ENCODE measurements at places on chromosomes 4 and X.
A peak's percentile ranks its signal among the peaks of the same experiment; 100 is the strongest.

DNA sequence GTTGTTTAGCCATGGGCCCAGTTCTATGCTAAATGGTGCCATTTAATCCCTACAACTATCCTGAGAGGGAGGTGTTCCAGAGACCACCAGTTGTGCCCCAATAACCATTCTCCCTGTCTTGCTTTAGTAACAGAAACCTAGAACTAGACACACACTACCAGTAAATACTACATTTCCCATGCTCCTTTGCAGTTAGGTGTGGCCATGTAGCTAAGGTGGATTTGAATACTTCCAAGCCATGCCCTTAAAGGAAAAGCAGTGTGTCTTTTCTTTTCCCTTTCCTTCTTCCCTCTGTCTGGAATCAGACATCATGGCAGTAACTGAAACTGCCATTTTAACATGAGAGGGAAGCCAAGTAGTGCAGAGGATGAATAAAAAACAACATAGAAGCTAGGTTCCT is 90.9 kb upstream of the TMEM33 start:
- DNase-seq: no peak

DNA sequence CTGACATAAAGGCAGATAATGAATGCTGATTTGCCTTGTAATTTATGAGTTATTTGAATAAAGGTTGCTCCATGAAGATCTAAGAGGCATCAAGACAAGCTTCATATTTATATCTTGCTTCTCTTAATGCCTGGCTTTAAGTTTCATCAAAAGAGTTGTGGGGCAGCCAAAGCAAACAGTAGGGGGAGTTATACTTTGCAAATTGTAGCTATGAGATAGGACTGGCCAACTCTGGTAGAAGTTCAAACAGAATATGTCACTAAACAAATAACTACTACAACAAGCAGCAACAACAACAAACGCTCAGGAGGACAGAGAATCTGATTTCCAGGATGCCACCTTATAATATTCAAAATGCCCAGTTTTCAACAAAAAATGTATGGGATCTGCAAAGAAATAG is 69.1 kb upstream of the PLAC1 start:
- DNase-seq: no peak

GRCh38 chrX:118286066-118286762 is 59.7 kb upstream of the WDR44 start:
- no peak for DNase-seq

DNA sequence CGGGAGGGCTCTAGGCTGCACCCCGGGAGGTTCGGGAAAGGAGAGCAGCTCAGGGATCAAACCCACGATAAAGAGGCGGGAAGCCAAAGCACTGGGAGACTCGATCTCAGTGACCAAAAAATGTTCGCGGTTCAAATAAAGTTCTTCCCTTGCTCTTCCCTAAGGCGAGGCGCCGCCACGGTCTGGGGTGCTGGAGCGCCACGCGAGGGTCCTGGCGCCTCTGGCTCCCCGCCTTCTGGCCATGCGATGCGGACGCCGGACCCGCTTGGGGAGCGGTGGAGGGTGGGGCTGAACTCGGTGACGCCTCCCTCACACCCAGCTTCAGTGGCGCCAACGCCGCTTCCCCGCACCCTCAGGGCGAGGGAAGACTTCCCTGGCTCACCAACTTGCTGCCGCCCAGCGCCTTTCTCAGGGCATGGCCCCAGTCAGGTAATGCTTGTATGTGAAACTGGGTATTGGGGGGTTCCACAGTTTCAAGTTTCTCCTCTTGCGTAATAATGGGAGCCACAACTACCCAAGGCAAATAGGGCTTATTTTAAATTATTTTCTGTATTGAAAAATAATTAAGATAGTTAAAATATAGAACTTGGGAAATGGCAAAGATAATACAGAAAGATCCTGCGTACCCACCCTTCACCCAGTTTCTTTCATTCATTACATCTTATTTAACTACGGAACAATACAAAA is at the start of gene QRFPR:
Gene QRFPR (minus strand): TSS at position 243 of the 687 bp plus-strand sequence. CDS start 371 bp downstream, outside the sequence.
- no peak for DNase-seq

GRCh38 chrX:154444755-154445246 is 860 bp downstream of the FAM50A start:
- DNase-seq: no peak

- DNase-seq: no peak
These were observed 14.4 kb downstream of the SHROOM4 start for GRCh38 chrX:50799531-50799961.

DNA sequence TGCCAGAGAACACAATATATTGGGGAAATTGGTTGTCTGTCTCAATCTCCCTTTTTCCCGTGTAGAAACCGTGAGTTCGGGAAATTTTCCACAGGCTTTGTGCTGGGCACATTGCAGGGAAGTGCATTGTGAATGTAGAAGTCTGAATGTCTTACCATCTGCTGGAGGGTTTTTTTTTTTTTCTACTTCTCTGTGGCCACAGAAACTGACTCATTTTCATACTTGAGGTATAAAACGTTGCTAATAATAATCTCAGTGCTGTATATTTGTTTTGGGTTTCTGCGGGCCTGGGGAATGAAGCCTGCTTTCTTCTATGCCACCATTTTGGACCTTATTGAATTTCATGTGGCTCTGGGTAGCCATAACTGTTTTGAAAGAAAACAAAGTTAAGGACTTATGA is 1001.2 kb downstream of the STIM2 start:
- DNase-seq: no peak

DNA sequence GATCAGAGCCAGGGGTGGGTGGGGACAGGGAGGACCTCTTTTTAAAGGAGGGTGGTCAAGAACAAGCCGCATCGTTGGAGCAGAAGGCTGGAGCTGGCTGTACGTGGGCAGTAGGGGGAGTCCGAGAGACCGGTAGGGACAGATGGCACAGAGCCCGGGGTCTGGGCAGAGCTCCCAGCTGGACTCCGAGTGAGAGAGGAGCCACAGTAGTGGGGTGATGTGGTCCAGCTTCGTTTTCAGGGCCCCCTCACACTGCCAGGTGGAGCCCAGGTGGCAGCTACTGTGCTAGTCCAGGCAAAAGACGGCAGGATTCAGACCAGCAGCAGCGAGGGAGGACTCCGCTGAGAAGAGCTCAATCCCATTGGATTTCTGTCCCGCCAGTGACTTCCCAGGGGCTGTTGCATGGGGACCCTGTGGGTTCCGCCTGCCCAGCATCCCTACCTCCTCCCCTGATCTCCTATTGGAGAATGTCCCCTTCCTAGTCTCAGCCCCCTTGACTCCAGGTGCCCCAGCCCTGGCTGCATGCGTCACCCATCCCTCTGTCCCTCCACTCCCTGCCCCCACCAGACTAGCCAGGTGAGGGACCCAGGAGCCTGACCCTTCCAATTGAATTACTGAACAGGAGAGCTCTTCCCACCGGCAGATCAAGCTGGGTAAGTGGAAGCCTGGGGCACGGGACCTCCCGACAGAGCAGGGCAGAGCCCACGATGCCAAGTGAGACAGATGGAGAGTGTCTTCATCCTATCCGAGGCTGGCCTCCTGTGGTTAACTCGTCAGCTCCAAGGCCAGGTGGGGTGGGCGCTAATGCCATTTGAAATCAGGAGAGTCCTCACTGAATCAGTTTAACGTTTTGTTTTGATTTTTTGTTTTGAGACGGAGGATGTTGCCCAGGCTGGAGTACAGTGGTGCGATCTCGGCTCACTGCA is 2.9 kb downstream of the ARHGAP4 start:
- no peak for DNase-seq

DNA sequence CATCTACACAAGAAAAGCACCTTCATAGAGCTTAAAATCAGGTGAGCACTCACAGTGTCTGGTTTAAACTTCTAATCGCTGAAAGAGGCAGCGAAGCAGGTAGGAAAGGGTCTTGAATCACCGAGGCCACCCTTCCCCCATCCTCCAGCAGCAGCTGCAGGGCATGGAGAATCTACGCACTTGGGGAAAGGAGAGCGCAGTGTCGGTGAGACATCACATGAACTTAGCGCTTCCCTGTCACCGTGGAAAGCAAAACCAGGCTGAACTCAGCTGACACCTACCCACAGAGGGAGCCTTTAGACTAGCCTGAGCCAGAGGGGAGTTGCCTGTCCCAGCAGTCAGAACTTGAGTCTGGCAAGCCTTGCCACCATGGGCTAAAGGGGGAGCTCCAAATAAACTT is 197.2 kb upstream of the ZFP42 start:
- no peak for DNase-seq

DNA sequence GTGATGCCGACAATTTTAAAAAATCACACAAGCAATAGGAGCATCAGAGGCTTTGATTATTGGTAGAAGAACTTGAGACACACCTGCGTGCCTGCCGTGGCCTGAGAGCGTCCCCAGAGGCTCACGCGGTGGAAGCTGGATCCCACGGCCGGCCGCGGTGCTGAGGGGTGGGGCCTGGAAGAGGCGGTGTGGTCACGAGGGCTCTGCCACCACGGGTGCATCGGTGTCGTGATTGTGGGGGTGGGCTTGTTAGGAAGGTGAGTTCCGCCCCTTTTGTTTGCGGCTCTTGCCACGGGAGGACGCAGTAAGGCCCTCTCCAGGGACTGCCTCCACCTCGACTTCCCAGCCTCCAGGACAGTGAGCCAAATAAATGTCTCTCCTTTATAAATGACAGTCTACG is 77.2 kb upstream of the ADRA2C start:
- no peak for DNase-seq

DNA sequence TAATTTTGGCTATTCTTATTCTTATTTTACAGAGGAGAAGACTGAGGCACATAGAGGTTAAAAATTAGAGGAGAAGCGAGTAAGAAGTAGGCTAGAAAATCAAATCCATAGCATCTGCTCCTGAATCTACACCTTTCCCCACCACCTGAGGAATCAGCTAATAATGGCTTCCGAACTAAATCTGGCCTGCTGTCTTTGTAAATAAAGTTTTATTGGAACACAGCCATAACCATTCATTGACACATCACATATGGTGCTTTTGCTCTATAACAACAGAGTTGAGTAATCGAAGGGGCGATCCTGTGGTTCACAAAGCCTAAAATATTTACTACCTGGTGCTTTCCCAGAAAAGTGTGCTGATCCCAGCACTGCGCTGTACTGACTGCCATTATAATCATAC is 38.2 kb downstream of the F11 start:
- DNase-seq: no peak

- peak; percentile 10 for DNase-seq
These were observed 64.6 kb downstream of the COX7B2 start for GRCh38 chr4:46844325-46844917.

DNA sequence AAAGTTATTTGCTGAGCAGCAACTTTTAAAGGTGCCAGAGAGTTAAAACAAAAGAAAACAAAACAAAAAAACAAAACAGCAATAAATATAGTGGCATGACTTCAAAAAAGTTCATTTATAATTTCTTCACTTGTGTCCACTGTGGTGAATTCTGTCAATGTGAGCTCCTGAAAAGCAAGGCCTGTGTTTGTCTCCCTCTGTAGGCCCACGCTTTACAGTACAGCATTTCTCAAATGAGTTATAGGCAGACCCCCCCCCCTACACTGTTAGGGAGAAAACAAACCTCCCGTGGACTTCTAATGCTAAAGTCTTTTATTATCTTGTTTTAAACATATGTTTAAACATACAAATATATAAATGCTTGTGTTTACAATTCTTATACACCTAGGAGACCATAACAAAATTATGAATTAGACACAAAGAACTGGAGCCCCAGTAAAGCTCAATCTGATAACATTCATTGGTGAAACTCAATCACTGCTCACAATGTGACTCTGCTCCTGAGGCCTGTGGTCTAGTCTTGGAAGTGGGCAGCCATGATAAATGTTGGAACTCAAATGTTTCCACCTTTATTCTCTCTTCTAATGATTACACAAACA is 47.0 kb upstream of the SCOC start:
- peak; percentile 1 for DNase-seq

DNA sequence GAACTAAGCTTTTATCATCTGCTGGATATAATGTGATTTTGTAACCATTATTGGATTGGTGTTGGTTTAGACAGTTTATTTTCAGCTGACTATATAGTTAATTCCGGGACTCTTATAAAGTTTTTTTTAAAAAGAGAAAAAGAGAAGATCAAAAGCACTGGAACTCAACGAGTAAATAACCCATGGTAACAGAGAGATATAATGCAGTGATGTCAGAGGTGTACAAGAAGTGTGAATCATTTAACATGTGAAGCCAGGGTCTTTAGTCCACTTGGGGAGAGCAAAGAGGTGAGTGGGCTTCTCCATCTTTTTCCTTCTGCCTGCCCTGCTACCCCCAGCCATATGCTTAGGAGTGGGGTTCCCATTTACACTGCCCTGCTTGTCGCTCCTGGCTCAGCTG is 3.2 kb downstream of the TMEM165 start:
- DNase-seq: no peak

DNA sequence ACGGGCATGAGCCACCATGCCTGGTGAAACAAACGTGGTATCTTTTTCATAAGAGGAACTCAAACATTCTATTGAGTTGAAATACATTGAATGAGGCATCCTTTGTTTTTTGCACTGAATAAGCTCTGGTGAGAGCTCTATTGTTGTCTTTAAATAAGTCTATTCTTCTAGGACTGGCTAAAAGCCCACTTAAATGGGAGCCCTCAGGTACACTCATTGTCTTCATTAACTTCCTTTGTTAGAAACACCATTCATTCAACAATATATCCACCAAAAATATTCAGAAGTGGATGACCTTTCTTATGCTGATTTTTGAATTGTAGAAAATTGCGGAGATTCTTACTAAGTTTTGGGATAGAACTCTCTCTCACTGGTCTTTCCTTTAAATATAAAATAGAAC is 568.0 kb downstream of the IL1RAPL1 start:
- no peak for DNase-seq

DNA sequence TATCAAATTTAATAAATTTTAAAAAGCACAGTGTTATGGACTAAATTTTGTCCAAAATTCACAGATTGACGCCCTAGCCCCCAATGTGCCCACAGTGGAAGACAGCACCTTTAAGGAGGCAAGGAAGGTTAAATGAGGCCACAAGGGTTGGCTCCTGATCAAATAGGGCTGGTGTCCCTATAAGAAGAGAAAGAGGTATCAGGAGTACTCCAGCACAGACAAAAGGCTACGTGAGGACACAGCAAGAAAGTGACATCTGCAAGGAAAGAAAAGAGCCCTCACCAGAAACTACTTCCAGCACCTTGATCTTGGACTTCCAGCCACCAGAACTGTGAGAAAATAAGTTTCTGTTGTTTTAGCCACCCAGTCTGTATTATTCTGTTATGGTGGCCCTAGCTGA is 48.8 kb downstream of the FAM13A start:
- no peak for DNase-seq

GRCh38 chr4:174273930-174274329 is 9.5 kb downstream of the FBXO8 start:
- no peak for DNase-seq

- no peak for DNase-seq
These were observed 129.0 kb downstream of the ARAP2 start for GRCh38 chr4:36115312-36115711.

DNA sequence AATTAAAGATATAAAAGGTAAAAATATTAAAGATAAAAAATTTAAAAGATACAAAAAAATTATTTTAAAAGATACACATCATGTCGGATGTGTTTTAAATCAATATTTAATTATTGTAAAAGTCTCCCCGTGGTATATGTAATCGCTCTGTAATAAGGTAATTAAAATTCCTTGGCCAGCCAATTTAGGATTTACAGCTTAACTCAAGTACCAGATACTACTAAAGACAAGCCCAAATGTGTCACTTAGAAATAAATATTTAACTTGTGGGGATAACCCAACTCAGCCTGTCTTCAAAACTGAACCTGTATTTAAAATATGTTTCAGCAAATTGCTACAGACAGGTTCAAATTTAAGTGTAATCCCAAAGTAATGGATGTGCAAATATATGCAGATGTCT is 56.0 kb downstream of the GPR82 start:
- no peak for DNase-seq
